KG1 (cell line): ENCODE measurements at places on chromosomes 16 and 17.

DNA sequence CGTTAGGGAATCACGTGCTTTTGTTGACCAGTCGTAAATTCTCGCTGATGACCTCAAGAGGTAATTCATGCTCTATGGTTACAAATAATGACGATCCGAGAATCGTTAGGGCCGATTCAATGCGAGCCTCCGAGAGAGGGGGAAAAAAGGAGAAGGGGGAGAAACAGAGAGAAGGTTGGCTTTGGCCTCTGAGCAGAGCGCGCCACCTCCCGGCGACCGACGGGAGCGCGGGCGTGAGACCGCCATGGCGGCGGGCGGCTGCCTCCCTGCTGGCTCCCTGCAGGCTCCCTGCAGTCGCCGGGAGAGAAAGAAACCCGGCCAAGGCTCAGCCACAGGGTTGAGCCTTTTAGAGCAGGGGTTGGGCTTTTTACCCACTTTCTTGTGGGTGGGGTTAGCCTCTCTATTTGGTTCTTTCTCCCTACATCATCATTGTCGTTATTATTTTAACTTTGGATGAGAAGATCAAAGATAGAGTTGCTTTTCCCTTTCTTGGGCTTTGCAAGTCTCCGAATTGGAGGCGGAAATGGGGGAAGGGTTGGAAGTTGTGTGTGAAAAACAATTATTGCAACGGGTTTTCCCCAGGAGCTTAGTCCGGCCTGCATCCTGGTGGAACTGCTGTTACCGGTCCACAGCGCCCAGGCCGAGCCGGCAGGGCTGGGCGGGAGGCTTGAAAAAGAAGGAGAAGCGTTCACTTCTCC, 410 bp upstream of the HOXB5 start:
- peak; percentile 44 for DNase-seq

DNA sequence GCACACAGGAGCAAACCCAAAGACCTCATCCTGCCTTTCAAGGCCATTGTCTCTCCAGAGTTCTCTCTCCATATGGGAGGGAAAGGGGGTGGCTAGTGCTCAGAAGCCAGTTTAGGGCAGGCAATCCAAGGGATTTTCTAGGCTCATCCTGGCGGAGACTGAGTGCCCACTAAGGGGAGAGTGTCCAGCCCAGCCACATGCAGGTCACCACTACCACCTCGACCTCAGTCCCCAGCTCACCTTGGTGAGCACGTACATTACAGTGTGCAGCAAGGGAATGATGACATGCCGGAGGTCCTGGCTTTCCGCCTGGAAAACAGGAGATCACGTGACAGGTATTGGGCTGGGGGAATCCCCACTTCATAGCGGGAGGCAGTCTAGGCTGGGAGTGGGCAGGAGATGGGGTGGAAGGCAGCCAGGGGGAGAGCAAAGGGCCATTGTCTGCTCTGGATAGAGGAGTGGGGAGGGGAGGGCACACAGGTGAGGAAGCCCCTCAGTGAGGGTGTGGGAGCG, 29.9 kb downstream of the PIK3R6 start:
- no peak for DNase-seq

DNA sequence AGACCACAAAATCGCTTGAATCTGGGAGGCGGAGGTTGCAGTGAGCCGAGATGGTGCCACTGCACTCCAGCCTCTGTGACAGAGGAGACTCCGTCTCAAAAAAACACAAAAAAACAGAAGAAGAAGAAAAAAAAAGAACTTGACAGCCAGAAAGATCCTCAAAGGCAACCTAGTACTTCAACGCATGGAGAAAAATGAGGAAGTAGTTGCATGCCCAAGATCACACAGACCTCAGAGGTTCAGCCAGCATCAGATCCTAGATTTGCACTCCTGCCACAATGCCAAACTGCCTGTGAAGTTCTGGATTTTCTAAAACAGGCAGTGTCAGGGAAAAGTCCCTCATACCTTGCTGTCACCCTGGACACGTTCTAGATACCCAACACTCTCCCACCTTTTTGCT, 1.5 kb downstream of the ATPAF2 start:
- DNase-seq = no peak

DNA sequence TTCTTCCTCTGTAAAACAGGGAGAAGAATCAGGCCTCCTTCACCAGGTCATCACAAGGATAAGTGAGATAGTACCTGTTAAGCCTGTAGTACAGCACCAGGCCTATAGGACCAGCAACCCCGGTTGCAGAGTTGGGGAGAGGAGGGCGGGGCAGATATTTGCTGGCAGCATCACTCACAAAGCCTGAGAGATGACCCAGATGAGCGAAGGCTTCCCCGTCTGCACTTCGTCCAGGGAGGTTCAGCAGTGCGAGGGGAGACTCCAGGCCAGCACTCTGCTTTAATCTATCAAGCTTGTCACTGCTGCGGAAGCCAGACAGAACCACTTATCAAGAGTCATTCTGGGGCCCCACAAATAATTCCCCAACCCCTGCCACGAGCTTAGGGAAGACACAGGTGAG, 15.8 kb upstream of the RBBP6 start:
- no peak for DNase-seq

- DNase-seq = no peak
Observed at GRCh38 chr16:70778901-70779309, 22.1 kb downstream of the VAC14 start.

DNA sequence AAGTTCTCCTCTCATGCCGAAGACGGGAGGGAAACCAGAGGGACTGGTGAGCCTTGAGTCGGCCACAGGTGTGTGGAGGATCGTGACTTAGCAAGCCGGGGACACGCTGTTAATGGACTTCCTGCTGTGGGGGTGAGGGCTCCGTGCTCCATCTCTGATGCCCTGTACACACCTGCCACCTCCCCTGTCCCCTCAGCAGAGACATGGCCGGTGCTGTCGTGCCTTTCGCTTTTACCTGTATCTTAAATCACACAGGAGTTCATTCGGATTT, 75.9 kb upstream of the ZNF750 start:
- no peak for DNase-seq

- DNase-seq = no peak
Observed at GRCh38 chr16:80914379-80915078, 92.2 kb downstream of the CMC2 start.

- no peak for DNase-seq
Observed at GRCh38 chr16:2056681-2057407, 9.1 kb downstream of the TSC2 start.

DNA sequence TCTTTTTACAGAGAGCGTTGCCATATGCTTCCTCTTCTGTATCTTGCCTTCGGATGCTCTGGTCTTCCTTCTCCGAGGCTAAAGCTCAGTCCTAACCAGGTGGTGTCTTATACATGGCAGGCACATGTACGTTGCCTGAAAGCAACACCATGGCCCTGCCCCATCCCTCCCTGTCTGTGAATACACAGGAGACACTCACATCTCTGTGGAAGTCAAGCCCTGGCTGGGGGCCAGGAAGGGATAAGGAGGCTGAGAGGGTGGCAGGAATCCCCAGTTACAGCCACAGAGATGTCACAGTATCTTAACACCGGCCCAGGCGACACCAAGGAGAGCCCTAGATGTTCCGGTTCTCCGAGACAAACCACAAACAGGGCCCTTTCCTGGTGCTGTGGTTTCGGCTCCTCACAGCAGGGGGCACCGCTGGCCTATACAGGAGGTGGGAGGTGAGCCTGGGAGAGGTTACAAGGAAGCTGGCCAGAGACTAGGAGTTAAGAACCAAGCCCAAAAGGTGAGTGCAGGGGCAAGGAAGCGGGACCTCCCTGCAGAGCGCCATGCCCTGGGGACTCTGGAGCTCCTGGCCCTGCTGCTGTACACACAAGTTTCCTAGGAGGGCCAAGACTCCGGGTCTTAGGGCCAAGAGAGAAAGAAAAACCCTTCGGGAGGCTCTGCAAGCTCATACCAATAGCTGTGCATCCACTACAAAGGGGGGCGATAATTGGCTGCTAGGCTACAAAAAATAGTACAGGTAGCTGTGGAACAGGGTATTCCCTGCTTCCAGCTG, 41.7 kb downstream of the SRL start:
- DNase-seq = no peak

- no peak for DNase-seq
Observed at GRCh38 chr17:46097497-46097896, 95.7 kb downstream of the KANSL1 start.

- DNase-seq = no peak
Observed at GRCh38 chr17:51257150-51258081, 2.4 kb downstream of the MBTD1 start.

GRCh38 chr16:13907431-13907830, 12.5 kb upstream of the ERCC4 start:
- no peak for DNase-seq

- DNase-seq = no peak
Observed at GRCh38 chr17:72970246-72970645, 122.2 kb downstream of the SLC39A11 start.

DNA sequence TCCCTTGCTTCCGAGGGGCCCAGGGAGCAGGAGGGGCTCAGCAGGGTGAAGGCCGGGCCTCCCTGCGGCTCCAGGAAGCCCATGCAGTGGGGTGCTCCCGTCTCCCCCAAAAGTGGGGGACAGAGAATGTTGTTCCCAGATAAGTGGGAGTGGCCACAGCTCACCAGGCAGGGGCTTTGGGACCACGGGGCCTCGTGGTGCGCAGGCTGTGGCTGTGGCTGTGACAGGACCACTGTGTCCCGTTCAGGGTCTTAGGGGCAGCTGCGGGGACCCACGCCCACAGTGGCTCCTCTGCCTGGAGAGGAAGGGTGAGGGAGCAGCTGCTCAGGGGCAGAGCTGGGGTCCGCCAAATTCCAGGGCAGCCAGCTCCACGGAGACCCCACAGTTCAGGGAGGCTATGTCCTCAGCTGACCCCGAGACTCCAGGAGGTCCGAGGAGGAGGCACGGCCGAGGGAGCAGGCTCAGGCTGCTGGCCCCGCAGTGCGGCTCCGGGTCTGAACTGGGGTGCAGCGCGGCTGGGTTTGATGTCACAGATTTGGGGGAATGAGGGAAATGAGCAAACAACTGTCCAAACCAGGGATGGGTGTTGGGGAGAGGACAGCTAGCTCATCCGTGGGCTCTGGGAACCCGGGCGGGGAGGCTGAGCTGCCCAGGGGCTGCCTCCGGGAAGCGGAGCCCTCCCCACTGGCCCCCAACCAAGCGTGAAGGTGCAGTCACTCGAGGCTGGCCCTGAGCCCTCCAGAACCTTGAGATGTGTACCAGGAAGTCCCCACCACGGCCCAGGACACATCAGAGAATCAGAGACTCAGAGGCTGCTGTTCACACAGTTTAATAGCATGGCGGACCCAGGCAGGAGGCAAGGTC, 23.4 kb downstream of the TPSD1 start:
- DNase-seq = no peak

DNA sequence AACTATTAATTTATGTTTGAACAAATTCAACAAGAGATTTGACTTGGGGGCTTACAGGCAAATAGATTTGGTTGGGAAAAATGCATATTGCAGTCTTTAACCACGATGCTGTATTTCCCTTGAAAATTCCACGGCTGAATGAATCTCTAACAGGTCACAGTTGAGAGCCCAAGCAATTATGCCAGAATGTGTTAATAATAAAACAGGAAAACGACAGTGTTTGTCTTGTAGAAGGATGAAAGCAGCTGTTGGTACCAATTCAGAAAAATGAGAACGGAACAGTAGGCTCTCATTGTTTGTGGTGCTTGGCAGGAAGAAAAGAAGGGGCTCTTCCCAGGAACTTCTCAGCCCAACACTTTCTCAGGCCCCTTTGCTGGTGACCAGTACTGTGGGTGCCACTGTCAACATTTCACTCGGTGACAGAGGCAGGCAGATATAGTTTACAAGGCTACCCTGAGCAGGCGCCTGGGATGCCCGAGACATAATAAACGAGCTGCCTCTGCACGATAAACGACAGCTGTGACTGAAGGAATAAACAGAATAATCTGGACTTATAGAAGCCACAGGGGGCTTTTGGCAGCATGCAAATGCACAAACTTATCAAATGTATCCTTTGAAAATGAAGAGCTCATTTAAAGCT, 387.1 kb downstream of the HS3ST4 start:
- no peak for DNase-seq

DNA sequence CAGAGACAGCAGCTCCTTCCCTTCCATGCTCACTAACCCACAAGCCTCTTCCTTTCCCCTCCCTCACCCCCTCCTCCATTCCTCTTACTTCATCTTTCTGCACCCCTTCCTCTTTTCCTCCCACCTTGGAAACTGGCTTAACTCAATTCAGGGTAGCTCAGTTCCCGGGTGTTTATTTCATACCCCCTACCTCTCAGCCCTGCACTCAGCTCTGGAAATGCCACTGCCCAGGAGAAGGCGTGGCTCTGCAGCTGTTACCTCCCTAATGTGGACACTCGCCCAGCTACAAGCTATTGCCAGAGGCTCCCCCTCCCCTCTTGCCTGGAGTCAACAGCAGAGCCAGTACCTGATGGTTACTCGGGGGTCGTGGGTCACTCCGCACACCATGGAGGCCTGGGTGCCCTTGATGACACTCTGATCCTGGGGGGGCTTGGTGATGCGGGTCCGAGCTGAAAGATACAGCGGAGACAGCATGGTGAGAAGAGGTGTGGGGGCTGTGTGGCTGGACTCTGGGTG, 118.4 kb upstream of the CDC42EP4 start:
- no peak for DNase-seq

- no peak for DNase-seq
Observed at GRCh38 chr16:24135624-24136565, 120.2 kb upstream of the CACNG3 start.

- DNase-seq = no peak
Observed at GRCh38 chr16:53378138-53378537, 56.1 kb upstream of the RBL2 start.

GRCh38 chr17:78826836-78827509, 13.6 kb downstream of the USP36 start:
- no peak for DNase-seq

GRCh38 chr17:59427425-59427921, 96.0 kb downstream of the YPEL2 start:
- DNase-seq = no peak

GRCh38 chr16:89406277-89406888, 84.0 kb downstream of the ANKRD11 start:
- DNase-seq = no peak

DNA sequence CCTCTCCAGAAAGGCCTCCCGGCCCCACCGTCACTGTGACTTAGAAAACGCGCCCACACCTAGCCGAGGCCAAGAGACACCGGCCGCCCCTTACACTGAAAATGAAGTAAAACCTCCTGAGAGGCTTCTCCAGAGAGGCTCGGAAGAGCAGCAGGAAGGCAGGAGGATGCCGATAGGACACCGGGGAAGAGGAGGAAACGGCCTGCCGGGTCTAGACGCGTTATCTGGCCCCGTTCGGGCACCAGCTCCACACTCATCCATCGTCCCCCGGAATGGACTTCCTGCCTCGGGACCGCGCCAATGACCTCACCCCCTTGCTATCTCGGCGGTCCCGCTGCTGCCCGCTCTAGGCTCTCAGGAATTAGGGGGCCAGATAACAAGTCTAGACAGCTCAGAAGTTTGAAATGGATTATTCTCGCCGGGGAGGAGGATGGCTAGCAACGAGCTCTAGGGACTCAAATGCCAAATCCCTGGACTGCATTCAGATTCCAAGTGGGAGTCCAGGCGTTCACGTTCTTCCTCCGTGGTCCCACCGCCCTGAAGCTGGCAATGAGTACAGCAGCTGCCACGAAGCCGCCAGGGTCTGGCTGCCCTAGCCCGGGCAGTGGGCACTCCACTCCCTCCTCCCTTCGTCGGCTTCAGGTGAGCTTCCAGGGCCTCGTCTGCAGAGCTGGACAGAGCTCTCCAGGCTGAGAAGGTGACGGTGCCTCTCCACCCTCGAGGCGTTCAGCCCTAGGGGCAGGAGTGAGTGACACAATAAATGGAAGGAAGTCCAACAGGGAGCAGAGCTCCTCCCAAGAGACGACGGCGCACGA, 350.9 kb downstream of the FOXL1 start:
- DNase-seq = no peak
